GM23338 (cell line): ENCODE measurements at places on chromosomes 5 and 9. TPM values are rescaled to one million over a fixed set of nuclear protein-coding genes. Genes with fewer than 3 reads are reported as not detected.

The TERT gene
- 36.2 and 46.4 TPM in 2 replicates for total RNA-seq

The PRPF4 gene
- total RNA-seq, result 31.3 and 34.6 TPM in 2 replicates

The FCN2 gene
- not detected in 2 replicates for total RNA-seq

DNA sequence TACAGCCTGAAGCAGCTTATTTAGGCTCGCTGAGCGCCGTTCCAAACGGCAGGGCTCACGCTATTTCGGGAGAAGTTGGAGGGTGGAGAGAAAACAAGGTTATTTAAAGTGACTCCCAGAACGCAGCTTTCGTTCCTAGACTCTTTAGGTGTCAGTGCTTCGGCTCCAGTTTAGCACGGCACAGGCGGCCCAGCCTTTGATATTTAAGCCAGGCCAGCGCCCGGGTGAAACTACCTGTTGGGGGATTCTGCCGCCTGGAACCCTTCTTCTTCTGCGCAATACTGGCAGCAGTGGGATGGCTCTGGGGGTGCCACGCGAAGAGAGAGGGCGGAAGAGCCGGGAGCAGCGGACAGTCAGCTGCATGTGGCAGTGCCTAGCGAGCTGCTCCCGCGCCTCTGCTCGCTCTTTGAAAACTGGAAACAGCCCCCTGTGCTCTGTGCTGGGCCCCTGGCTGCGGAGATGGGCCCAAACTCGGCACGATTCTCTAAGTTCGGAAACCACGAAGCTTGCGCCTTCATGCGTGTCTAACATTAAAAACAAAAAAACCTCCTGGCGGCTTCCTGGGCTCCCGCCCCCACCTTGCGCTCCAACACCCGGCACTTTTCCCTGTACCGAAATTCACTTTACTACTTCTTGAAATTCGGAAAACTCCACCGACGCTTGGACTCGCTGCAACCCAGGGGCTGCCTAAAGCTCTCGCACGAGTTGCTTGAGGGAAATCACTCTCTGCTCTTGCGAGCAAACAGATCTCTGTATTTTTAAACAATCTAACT, 34.6 kb upstream of the NFIB start:
- H3K4me3 ChIP-seq, result peak overlapping the region; percentile 88
- no peak overlapping the region for H3K27ac ChIP-seq
- peaks cover 66% of the 10 kb centered on the region for H3K4me1 ChIP-seq
- H3K27me3 ChIP-seq, result peaks cover 97% of the 10 kb centered on the region
- peak; percentile 75 for DNase-seq
- H3K36me3 ChIP-seq, result peaks cover 5% of the 10 kb centered on the region; the same call in 1 of the 2 replicates

GRCh38 chr5:156326718-156327259, at the start of gene SGCD:
TSS of gene SGCD (plus strand) at chr5:156327164.
- no peaks in the 10 kb centered on the region for H3K27me3 ChIP-seq
- peak; percentile 16 for DNase-seq
- no peak within 1 kb of the TSS for H3K4me3 ChIP-seq

DNA sequence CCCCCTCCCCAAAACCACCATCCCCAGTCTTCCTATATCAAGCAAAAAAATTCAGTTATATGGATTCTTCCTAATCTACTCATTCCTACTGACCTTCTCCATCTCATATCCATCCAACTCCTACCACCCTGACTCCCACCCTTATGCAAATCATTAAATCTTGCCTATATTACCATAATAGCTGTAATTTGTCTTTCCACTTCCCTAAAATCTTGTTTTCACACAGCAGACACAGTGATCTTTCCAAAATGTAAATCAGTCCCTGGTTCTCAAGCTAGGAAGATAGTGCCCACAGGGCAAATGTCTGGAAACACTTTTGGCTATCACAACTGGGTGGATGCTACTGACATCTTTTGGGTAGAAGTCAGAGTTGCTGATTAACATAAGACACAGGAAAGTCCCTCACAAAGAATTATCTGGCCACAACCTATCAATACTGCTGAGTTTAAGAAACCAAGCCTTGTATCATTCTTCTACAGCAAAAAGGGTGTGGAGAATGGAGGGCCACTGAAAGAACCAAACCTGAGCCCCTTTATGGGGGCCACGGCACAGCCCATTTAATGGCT, 1.4 kb downstream of the SRA1 start:
- H3K4me1 ChIP-seq, result peaks cover 18% of the 10 kb centered on the region
- H3K4me3 ChIP-seq, result peak overlapping the region; percentile 80
- DNase-seq, result no peak
- peaks cover 15% of the 10 kb centered on the region; the same call in 1 of the 2 replicates for H3K36me3 ChIP-seq
- H3K27ac ChIP-seq, result no peak overlapping the region

DNA sequence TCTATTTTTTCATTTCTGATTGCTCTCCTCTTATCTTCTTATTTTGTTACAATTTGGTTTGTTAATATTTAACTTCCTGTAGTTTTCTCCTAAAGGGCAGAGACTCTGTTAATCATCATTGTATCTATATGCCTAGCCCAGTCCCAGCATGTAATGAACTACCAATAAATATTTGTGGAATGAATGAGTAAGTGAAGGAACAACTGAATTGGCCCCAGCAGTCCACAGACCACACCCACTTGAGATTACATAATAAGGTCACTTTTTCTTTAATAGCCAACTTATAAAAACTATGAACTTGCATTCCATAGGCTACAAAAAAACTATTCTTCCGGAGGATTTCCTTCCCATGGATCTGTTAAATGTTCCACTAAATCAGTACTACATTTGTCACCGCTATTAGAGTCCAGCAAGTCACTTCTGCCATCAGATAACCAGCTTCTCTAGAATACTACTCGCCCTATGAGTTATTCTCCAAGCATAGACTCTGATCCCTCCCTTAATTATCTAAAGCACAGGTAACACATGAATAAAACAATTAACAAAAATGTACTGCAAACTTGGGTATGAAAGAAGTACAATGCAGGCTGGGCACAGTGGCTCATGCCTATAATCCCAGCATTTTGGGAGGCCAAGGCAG, 27.5 kb upstream of the TNPO1 start:
- no peak for DNase-seq
- peaks cover 5% of the 10 kb centered on the region for H3K4me1 ChIP-seq
- no peaks in the 10 kb centered on the region for H3K27me3 ChIP-seq
- no peaks in the 10 kb centered on the region for H3K36me3 ChIP-seq
- no peak overlapping the region for H3K4me3 ChIP-seq

DNA sequence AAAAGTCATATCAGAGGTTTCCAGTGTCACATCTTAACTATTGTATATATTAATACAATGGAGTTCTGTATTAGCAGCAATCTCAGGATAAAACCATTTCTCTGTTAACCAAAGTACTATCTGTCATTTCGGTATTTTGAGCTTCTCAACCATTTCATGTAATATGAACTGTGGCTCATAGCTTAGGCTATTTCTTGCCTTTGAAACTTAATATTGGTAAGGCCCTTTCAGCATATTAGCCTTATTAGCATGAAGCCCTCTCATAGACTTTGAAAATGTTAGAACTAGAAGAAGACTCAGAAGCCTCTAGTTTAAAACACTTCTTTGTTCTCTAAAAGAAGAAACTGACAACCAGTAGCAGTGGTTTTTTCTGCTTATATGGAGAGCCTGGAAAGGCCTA, 731 bp downstream of the CAVIN4 start:
- DNase-seq, result no peak
- H3K27me3 ChIP-seq, result no peaks in the 10 kb centered on the region
- no peak overlapping the region for H3K27ac ChIP-seq
- no peaks in the 10 kb centered on the region; the same call in 1 of the 2 replicates for H3K36me3 ChIP-seq
- H3K4me1 ChIP-seq, result no peaks in the 10 kb centered on the region

DNA sequence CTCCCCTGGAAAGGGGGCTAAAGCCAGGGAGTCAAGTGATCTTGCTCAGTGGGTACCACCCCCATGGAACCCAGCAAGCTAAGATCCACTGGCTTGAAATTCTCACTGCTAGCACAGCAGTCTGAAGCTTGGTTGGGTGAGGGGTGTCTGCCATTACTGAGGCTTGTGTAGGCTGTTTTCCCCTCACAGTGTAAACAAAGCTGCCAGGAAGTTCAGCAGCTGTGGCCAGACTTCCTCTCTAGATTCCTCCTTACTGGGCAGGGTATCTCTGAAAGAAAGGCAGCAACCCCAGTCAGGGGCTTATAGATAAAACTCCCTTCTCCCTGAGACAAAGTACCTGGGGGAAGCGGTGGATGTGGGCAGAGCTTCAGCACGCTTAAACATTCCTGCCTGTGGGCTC, 17.1 kb upstream of the EPB41L4A start:
- no peak overlapping the region for H3K4me3 ChIP-seq
- H3K4me1 ChIP-seq, result no peaks in the 10 kb centered on the region
- H3K36me3 ChIP-seq, result 0 out of 2 replicates have a peak, but pooled peaks cover 5% of the 10 kb centered on the region
- no peaks in the 10 kb centered on the region for H3K27me3 ChIP-seq
- DNase-seq, result no peak
